Osteoblast (primary cell): ENCODE measurements at places on chromosomes 3 and 15. TPM values are rescaled to one million over a fixed set of nuclear protein-coding genes. Genes with fewer than 3 reads are reported as not detected.

GRCh38 chr3:195544230-195544536 lies 1.1 kb upstream of the PPP1R2 start:
- no peak for DNase-seq
- no peak overlapping the region for H3K4me3 ChIP-seq
- H3K4me1 ChIP-seq: peaks cover 37% of the 10 kb centered on the region
- H3K27me3 ChIP-seq: peaks cover 3% of the 10 kb centered on the region
- no peaks in the 10 kb centered on the region for H3K36me3 ChIP-seq

IFRD2 gene
- 60.4 and 65.1 TPM in 2 replicates for total RNA-seq

SLC9C1 gene
- total RNA-seq: not detected in 2 replicates

SYNM gene
- total RNA-seq: 4.0 and 4.4 TPM in 2 replicates

- no peaks in the 10 kb centered on the region for H3K36me3 ChIP-seq
- H3K27me3 ChIP-seq: no peaks in the 10 kb centered on the region
- H3K4me1 ChIP-seq: no peaks in the 10 kb centered on the region
Observed at GRCh38 chr15:80099241-80099640, 39.8 kb downstream of the ZFAND6 start.

POLQ gene
- 1.4 and 1.5 TPM in 2 replicates for total RNA-seq

DNA sequence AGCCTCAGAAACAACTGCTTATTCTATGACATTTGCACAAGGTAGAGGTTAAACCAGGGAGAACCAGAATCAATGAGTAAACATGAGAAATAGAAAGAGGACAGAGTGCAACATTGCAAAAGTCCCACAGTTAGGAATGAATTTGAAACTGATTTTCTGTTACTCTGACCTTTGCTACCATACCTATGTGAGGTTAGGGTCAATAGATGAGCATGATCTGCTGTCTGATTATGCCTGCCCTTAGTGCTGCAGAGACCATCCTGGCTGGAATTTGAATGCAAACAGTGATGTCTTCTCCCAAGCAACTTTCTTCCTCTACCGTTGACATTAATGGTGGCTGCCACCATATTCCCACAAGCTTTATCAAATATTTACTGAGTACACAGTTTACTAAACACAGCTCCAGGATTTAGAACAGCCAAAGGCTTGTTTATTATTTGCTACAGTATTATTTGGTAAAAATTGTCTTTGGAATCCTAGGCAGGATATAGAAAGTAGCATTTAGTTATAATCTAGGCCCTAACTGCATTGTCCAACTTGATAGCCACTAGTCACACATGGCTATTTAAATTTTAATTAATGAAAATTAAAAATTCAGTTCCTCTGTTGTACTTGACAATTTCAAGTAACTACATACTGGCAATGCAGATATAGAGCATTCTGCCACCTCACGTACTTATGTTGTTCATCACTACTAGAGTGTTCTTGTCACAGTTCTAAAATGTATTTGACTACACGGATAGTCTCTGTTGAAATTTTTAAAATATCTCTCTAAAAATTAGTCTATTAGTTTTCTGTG lies 8.9 kb upstream of the CLDN1 start:
- no peaks in the 10 kb centered on the region for H3K36me3 ChIP-seq
- no peak overlapping the region for H3K27ac ChIP-seq
- H3K4me3 ChIP-seq: no peak overlapping the region

DNA sequence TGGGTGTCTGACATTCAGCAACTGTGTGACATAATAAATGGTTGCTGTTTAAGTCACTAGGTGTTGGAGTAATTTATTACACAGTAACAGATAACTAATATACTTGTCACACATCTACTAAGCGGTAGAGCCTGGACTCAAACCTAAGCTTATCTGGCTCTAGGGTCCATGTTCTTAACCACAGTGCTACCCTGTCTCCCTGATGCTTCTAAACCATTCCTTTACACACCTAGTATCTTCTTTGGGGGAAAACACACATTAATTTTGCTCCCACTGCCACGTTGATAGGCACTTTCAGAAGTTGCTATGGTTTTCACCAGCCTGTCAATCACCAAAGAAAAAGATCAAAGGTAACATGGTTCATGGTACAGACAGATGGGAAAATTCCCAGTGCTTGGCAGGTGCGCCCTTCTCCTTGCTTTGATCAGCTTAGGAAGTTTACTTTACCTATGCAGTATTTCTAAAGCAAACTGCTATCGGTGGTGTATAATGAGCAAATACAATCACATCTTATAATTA lies 150.8 kb downstream of the PDZRN3 start:
- no peak overlapping the region for H3K27ac ChIP-seq
- no peaks in the 10 kb centered on the region for H3K27me3 ChIP-seq
- H3K4me3 ChIP-seq: no peak overlapping the region
- no peak for DNase-seq

DNA sequence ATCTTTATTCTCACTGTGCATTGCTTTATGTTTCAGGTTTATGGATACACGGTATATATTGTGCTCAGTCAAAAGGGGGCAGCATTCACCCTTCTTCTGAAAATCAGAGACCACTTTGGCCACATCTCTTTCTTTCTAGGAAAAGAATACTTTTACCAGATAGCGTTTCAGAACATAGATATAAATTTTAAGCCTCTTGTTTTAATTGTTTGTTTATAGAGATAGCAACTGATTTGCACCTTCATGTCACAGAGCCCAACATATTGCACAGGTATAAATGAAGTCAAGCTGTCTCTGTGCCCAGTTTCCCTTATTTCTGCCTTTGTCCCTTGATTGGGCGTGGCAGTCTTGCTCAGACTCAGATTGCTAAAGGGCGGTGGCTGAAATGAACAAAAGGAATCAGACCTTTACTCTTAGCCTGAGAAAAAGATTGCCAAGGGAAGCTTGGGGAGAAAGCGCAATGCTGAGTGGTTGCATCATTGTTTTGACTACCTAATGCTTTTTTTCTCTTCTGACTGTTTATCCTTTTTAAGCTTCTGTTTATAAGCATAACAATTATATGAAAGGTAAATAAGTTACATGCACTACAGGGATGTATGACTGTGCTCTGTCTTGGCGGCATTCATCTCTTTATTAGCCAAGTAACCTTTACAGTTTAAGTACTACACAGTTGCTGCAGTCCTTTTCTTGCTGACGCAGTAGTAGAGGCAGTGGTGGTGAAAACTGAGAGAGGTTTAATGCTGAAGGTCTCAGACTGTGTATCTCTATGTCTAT lies 70.8 kb upstream of the ZBTB20 start:
- peaks cover 16% of the 10 kb centered on the region for H3K4me1 ChIP-seq
- H3K27me3 ChIP-seq: no peaks in the 10 kb centered on the region
- no peaks in the 10 kb centered on the region for H3K36me3 ChIP-seq
- H3K27ac ChIP-seq: peak overlapping the region; percentile 55

SLC12A6 gene
- total RNA-seq: 39.2 and 40.9 TPM in 2 replicates

- no peaks in the 10 kb centered on the region for H3K36me3 ChIP-seq
- H3K27ac ChIP-seq: no peak overlapping the region
- DNase-seq: no peak
- H3K4me1 ChIP-seq: no peaks in the 10 kb centered on the region
Observed at GRCh38 chr3:59286791-59287531, 237.1 kb upstream of the CFAP20DC start.

DNA sequence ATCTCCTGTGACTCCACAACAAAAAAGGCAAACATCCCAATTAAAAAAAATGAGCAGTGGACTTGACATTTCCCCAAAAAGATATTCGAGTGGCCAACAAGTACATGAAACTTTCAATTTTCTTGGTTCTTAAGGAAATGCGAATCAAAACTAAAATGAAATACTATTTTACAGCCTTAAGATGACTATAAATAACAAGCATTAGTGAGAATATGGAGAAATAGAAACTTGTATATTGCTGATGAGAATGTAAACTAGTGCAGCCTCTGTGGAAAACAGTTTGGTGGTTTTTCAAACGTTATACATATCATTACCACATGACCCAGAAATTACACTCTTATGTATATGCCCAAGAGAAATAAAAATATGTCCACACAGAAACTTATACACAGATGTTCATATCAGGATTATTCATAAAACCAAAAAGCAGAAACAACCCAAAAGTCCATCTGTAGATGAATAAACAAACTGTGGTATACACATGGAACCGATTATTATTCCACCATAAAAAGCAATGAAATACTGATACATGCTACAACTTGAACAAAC lies 153.2 kb upstream of the GPR149 start:
- H3K36me3 ChIP-seq: no peaks in the 10 kb centered on the region
- no peaks in the 10 kb centered on the region for H3K27me3 ChIP-seq
- H3K27ac ChIP-seq: no peak overlapping the region
- no peak for DNase-seq
- H3K4me1 ChIP-seq: no peaks in the 10 kb centered on the region
- H3K4me3 ChIP-seq: no peak overlapping the region

GRCh38 chr3:29721789-29722188 lies 440.9 kb downstream of the RBMS3 start:
- H3K27ac ChIP-seq: no peak overlapping the region
- H3K27me3 ChIP-seq: no peaks in the 10 kb centered on the region
- no peaks in the 10 kb centered on the region for H3K4me1 ChIP-seq

IL16 gene
- total RNA-seq: 6.5 and 7.1 TPM in 2 replicates

DNA sequence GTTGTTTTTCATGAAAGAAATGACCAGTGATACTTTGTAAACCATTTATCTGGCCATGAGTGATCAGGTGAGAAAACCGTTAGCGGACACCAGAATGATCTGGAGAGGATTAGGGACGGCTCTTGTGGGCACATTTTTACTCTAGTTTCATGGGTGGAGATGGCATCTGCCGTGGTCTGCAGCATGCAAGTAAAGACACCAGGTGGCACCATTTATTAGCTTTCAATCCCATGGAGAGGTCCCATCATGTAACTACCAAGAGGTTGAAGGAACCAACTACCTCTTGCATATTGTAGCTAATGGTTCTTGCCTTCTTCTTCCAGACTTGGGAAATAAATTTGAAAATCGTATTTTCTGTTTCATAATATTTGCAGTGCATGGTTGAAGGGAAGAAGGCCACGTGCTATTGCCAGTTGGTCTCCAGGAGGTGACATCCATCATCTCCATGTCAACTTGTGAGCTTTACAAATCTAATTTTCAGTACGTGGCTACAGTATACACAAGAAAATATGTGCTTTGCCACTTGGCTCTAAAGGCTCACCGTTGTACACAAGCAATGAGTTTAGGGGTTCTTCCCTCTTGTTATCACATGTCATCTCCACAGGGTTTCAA lies 1.5 kb upstream of the MAPKBP1 start:
- peaks cover 3% of the 10 kb centered on the region for H3K36me3 ChIP-seq
- peaks cover 42% of the 10 kb centered on the region for H3K4me1 ChIP-seq
- peak; percentile 89 for DNase-seq
- peak overlapping the region; percentile 67 for H3K27ac ChIP-seq
- H3K27me3 ChIP-seq: no peaks in the 10 kb centered on the region
- no peak overlapping the region for H3K4me3 ChIP-seq

DNA sequence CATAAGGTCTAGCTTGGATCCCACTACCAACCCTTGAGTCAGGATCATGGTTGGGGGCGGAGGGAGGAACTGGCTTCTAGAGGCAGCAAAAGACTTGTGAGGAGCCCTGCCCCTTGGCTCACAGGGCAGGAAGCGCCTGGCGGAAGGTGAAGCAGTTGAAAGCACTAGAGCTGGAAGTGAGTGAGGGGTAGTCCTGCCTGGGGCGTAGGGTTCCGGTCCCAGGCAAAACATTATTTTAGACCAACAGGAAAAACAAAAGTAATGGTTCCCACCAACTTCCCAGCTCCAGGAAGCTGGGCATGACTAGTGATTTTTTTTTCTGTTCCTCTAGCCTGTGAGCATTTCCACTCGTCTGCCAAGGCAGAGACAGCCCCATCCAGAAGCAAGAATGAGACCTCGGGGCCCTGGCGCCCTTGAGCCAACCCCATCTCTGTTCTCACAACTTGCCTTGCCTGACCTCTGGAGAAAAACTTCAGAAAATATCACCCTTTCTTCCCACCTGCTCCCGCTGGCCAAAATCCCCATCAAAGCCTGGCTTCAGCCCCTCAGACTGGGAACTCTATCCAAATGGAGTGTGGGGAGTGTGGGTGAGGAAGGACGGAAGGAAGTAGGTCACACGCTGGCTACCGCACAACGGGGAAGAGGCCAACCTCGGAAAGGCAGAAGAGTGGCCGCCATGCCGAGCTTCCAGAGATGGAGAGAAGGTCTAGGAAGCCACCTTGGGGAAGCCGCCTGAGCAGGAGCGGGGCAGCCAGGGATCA lies 57.5 kb downstream of the RBPMS2 start:
- no peaks in the 10 kb centered on the region for H3K36me3 ChIP-seq
- no peaks in the 10 kb centered on the region for H3K4me1 ChIP-seq
- no peak overlapping the region for H3K4me3 ChIP-seq
- H3K27ac ChIP-seq: no peak overlapping the region
- DNase-seq: no peak

GRCh38 chr3:108527817-108528216 lies 17.4 kb upstream of the MYH15 start:
- DNase-seq: no peak
- no peaks in the 10 kb centered on the region for H3K36me3 ChIP-seq
- no peak overlapping the region for H3K27ac ChIP-seq
- H3K4me1 ChIP-seq: no peaks in the 10 kb centered on the region
- H3K4me3 ChIP-seq: no peak overlapping the region

ISL2 gene
- total RNA-seq: 0.29 and 1.1 TPM in 2 replicates

DNA sequence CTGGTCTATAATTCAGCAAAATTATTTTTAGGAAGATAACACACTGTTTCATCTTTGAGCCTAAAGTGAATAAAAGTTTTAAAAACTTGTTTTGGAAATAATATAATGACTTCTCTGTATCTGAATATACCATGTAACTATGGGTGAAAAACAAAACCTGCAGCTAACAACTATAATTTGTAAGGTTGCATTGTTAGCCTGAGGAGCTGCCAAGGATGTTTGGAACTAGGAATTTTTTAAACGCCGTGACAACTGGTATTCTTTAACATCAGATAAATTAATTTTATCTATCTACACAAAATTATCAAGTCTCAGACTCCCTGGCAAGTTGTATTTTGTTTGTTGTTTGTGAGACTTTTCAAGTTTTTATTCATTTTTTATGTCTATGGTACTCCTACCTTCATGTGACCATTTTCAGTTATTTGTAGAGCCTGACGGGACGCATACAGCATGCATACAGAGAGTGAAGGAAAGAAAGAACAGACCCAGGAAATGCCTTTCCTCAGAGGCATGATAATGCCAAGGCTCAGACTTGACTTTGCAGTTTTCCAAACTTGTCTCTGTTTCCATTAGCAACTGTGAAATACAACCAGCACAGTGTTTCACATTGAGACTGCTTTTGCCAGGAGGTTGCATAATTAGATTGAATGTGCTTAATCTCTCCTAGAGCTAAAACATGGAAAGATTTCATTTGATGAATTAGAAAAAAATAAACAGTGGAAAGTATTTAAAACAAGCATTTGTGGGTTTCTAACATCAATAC lies 60.8 kb upstream of the ARHGEF26 start:
- DNase-seq: no peak
- H3K4me1 ChIP-seq: no peaks in the 10 kb centered on the region
- H3K27ac ChIP-seq: no peak overlapping the region

ZFAND6 gene
- 109 and 112 TPM in 2 replicates for total RNA-seq

DNA sequence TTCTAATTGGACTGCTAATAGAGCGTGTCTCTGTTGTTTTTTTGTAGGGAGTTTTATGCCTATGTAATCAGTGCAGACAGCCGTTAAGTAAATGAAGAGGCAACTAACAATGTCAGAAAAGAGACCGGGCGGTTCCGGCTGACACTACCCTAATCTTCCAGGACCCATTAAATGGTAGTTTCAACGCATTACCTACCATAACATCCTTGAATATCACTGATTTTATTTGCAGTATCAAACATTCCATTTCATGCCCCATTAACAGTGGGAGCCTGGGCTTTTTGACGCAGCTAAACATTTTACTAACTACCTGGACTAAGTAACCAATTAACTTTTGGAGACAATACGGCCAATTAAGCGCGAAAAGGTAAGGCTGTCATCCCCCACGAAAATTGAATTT lies 832.9 kb upstream of the NR2F2 start:
- H3K27ac ChIP-seq: no peak overlapping the region
- no peaks in the 10 kb centered on the region for H3K4me1 ChIP-seq
- H3K4me3 ChIP-seq: no peak overlapping the region
- no peaks in the 10 kb centered on the region for H3K27me3 ChIP-seq
